ENCODE measurements at places on chromosomes 11 and 22.

GRCh38 chr11:56720513-56720912 lies 21.6 kb downstream of the OR9G1 start:
- no peak for DNase-seq

GRCh38 chr11:85779956-85780640 lies 30.8 kb downstream of the SYTL2 start:
- DNase-seq = no peak

- no peak for DNase-seq
Observed at GRCh38 chr22:35601743-35602615, 15.2 kb downstream of the MB start.

GRCh38 chr11:8775332-8775731 lies 92.7 kb downstream of the RPL27A start:
- no peak for DNase-seq

DNA sequence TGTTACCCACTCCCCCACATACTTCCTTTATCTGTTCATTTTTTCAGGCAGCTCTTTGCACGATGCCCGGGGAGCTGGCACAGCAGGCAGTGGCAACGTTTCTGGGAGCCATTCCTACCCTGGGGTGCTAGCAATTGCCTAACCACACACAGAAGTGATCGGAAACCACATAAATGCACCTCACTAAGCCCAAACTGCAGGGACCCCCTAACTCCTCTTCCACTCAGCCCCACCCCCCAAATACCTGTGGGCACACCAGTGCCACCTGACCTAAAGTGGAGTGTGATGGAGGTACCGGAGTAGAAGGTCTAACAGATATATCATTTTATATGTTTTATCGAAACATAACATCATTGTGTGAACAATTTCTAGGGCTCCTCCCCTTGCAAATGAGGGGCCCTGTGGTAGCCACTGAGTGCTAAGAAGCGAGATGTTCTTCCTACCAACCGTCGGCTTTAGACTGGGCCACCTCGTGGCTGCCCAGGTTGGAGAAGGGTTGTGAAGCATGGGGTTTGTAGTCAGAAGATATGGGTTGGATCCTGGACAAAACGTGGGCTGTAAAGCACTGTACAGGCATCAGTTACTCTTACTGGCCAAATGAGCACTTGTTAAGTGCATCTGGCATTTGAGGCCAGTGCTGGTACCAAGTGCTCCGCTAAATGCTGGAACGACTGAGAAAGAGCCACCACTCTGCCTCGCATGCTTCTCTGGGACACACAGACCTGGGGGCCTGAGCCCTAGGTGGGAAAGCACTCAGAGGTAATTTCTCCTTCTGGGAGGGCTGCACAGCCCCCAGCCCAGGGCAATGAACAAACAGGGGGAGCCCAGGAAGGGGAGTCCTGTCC lies 2.8 kb downstream of the MRGPRD start:
- DNase-seq = no peak

- no peak for DNase-seq
Observed at GRCh38 chr11:131027491-131027890, 111.2 kb upstream of the SNX19 start.

DNA sequence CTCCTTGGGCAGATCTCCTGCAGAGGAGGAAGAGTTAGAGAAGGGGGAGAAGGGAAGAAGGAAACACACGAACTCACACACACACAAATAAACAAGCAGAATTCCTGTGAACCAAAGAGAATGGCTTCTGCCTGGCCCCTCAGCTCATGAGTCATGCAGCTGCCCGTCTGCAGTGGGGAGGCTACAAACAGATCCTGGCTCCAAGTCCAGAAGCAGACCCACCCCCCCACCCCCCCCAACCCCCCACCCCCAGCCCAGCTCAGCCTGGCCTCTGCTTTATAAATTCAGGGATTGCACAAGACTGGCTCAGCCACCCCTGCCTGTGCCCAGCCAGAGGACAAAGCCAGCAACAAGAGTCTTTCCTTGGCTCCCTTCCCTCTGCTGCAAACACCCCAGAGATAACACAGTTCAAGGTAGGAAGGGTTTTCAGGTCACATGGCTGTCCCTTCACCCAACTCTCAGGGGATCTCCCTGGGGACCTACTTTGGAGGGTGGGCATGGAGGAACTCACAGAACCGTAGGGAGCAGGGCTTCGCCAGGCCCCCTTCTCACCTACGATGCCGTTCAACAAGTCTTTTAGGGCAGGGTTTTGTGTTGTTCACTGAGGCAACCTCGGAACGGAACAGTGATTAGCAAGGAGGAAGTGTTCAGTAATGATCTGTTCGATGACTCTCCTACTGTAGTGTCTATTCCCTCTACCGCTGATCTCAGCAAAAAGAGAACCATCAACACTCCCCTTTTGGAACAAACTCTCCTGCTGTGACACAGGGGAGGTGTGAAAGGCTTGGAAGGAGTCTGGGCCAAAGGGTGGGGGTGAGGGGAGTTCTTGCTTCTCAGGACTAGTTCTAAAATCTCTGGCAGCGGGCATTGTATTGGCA lies 35.5 kb downstream of the RPL27A start:
- no peak for DNase-seq

GRCh38 chr22:42162728-42163489 lies 32.3 kb upstream of the CYP2D6 start:
- DNase-seq = no peak

DNA sequence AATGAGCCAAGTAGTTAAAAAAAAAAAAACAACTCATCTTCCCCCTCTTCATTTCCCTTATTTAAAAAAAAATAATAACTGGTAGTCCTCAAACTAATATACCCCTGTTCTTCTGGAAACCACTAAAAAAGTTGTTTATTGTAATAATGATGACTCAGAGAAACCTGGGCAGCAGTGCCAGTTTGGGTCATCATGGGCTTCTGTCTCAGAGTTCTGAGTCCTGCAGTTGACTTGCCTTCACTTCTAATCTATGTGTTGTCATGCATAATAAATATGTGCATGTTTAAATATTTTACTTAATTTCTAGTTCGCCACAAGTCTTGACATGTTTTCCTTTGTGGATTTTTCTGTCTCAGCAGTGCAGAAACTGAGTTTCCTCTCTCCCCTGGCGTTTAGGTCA lies 46.8 kb downstream of the PPP2R1B start:
- no peak for DNase-seq

DNA sequence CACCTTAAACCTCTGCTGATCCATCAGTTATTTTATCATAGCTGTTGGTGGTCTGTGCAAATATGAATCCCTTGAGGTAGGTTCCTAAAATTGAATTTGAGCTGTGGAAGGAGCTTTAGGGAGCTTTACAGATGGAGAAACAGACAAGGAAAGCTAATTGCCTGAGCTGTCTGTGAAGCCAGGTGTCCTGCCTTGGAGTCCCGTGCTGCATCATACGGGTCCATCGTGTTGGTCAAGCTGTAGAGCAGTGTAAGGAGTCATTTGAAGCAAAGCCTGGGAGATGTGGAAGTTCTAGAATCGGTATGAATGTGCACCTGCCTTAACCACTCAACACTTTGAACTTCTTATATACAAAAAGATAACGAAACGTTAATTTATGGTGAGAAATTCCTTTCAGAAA lies 1.0 kb downstream of the POLA2 start:
- no peak for DNase-seq

DNA sequence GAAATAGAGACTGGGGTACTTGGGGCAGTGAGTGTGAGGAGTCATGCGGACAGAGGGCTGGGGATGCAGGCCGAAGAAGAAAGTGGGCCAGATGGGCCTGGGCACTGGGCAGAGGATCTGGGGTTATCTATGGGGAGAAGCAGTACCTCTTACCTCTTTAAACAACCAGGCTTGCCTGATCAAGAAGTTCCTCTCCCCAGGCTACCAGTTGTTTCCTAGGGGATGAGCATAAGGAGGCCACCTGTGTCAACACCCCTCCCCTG lies 98.4 kb upstream of the PITPNB start:
- DNase-seq = no peak

DNA sequence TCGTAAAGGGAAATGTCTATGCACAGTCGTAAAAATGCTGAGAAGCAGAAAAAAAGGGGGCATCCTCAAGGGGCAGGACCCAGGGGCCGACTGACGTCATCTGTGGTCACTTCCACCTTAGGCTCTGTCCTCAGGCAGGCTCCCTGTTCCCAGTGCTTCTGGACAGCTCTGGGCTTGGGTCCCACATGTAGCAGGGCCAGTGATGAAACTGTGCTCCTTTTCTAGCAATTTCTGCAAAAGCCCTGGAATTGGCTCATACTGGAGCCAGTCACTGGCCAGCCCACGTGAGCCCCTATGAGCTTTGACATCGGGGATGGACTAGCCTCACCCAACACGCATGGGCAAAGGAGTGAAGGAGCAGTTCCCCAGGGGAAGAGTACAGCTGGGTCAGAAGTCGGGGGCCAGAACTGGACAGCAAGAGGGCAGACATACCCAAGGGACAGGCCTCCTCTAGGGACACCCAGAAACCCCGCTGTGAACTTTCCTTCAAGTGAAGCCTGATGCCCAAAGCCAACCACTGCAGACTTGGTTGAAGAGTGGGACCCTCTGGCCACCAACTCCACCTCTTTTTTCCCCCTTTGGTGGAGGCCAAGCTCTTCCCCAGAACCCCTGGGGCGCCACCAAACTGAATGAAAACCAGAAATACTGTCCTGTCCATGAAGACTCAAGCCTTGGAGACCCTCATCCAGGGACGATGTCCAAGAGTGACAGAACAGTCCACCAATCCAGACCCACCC lies 1349.0 kb downstream of the BRD1 start:
- no peak for DNase-seq

- no peak for DNase-seq
Observed at GRCh38 chr11:88204353-88204752, 29.1 kb upstream of the RAB38 start.

DNA sequence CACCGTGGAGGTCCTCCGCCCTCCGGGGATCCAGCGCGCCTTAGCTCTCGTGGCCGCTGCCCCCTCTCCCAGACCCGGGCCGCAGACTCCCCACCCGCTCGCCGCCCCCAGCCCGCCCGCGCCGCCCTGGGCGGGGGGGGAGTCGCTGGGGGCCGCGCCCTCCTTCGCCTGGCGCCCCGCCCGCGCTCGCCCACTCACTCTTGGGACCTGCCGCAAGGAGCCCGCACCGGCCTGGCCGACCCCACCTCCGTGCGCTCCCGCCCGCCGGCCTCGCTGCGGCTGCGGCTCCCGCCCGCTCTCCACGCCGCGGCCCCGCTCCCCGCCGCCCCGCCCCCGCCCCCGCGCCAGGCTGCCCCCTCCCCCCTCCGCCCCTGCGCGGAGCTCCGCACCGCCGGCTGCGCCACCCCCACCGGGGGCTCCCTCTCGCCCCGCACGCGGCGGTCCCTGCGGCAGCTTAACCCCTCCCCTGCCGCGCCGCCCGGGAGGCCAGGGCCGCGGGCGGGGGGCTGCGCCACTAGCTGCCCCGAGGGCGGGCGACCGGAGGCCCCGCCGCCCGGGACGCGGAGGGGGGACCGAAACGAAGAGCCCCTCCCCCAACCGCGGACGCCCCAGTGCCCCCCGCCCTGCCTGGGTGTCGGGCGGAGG lies 724 bp upstream of the RASGRP2 start:
- no peak for DNase-seq

GRCh38 chr11:104895634-104896033 lies 2.6 kb downstream of the CASP12 start:
- DNase-seq = no peak

GRCh38 chr22:23216461-23217170 lies 36.3 kb downstream of the BCR start:
- no peak for DNase-seq

- no peak for DNase-seq
Observed at GRCh38 chr11:2929950-2930703, 907 bp upstream of the PHLDA2 start.

DNA sequence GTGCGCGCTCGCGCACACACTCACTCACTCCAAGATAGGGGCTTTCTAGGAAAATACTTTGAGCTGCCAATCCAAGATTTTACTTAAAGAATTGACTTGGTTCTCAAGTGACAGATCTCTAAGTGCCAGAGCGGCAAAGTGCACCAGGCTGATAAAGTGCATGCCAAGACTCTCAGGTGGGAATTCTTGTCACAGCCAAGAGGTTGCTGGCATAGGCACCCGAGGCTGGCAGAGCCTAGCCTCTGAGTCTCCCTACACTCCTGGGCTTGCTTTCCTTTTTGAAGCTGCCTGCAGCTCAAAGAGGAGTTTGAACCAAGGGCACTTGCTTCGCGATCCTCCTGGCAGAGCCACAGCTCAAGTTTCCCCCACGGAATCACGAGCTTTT lies 2.5 kb upstream of the ADM start:
- no peak for DNase-seq

- DNase-seq = no peak
Observed at GRCh38 chr11:78132475-78132874, 7.0 kb downstream of the ALG8 start.

- no peak for DNase-seq
Observed at GRCh38 chr11:100753571-100753970, 66.5 kb downstream of the ARHGAP42 start.

- no peak for DNase-seq
Observed at GRCh38 chr11:103525069-103525468, 415.8 kb downstream of the DYNC2H1 start.

DNA sequence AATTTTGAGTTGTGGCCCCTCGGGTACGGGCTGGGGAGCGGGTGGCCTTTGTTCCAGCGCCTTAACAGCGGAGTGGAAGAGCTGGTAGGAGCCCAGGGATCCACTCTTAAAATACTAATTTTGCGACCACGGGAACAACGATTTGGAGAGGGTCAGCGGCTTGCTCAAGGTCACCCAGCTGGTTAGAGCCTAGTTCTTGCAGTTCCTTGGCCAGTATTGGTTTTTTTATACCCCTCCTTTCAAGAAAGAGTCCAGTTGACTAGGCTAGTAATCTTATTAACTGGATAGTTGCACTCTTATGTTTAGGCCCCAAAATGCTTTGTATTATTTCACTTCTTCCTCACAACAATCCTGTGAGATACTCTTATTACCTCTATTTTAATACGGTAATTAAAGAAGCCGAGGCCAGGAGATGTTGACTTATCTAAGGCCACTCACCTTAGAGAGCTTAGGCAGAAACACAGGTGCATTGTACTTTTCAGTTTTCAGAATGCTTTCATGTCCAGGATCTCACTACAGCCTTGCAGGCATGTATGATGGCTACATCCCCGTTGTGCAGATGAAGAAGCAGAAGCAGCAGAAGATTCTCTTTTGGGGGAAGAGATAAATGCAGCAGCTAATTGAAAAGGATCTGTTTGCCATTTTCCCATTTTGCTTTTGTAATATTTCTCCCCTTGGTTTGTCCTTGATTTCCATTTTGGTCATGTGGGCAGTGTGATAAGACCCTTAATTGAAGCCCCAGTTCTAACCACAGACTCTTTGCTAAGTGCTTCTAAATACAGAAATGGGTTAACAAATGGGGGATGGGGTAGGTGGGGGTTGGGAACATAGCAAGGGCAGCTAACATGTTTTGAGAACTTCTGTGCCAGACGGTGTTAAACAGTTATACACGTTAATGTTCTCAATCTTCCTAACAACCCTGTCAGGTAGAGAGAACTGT lies 1.4 kb downstream of the SREBF2 start:
- no peak for DNase-seq

Measured in stimulated activated CD4-positive, alpha-beta T cell treated with anti-CD3 and anti-CD28 coated beads, Interleukin-1b, Interleukin-23, amount 100 ng/mL, for 4 hours (primary cell).